ENCODE measurements at places on chromosomes 12 and 14.
A peak's percentile ranks its signal among the peaks of the same experiment; 100 is the strongest.

- DNase-seq: no peak
These were observed 850.2 kb upstream of the TMEM132C start for GRCh38 chr12:127416796-127417195.

GRCh38 chr14:99592933-99593753 lies 10.9 kb downstream of the CCDC85C start:
- DNase-seq: no peak

- DNase-seq: peak; percentile 85
These were observed 16.4 kb downstream of the FOS start for GRCh38 chr14:75295061-75295461.

GRCh38 chr12:111953455-111953854 lies 59.5 kb downstream of the TMEM116 start:
- DNase-seq: peak; percentile 62

DNA sequence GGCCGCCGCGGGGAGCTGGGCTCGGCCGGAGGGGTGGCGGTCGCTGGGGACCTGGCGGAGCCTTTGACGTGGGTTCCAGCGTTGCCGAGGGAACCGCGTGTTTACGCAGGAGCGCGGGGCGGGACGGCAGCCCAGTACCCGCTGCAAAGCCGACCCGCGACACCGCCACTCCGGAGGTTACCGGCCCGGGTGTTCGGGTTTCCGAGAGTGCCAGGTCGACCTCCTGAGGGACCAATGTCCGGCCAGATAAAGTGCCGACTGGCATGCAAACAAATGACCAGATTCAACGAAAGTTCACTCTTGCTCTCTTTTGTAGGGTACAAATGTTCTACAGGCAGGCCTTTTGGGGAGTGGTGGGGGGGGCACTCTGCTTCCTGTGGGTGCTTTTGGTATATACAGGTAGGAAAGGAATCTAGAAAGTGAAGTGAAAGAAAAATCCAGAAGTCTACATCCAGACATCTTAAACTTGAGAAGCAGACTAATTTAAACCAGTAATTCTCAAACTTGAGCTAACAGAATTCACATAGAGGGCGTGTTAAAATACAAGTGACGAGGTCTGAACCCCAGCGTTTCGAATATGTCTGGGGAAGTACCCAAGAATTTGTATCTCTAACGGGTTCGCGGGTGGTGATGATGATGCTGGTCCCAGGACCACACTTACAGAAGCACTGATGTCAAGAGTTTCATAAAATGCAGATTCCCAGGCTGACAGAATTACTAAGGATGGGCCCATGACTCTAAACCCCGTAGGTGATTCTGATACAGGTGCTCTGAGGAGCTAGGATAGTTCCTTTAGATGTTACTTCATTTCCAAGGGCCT lies at the start of gene GPR135:
GPR135 (minus strand) TSS at position 65 of the 820 bp plus-strand sequence. CDS start 154 bp downstream, outside the sequence.
- DNase-seq: peak; percentile 37

DNA sequence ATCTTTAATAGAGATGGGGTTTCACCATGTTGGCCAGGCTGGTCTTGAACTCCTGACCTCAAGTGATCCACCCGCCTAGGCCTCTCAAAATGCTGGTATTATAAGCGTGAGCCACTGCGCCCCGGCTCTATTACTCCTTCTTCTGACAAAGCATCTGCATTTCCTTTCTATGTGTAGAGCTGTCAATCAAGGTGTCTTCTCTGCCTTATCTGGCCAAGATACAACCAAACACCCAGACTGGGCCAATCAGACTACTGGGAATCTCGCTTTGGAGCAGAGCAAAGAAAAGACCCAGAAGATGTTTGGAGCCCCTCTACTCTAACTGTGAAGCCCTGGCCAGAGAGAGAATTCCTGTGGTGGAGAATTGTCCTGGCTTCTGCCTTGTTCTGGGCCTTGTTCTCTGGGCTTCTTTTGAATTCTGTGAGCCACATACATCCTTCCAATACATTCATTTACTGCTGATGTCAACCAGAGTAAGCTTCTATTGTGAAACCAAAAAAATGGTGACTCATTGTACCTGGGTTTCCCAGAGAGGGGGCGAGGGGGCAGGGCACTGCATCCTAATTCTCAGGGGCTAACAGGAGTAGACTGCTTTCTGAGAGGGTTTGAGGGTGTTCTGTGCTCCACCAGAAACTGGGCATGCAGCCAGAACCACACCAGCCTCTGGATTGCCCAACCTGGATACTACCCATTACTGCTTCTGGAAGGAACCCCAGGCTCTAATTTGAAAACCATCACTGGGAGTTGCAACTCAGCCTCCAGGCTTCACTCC lies 18.8 kb upstream of the FLVCR2 start:
- peak; percentile 85 for DNase-seq

DNA sequence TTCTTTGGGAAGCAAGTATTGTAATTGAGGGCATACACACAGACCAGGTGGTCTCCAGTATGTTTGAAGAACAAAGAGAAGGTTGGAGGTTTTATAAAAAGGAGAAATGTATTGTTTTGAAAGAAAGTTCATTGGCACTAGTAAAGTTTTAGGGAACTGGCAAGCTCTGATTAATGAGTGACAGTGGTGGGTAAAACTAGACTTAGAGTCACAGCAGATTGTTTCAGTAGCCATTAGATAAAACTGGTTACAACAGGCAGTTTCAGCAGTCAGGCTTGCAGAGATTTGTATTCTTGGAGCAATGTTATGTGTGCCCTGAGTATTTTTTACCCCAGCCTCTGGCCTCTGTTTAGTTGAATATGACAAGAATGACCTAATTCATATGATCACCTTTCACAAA lies 49.1 kb upstream of the ARID2 start:
- DNase-seq: no peak

DNA sequence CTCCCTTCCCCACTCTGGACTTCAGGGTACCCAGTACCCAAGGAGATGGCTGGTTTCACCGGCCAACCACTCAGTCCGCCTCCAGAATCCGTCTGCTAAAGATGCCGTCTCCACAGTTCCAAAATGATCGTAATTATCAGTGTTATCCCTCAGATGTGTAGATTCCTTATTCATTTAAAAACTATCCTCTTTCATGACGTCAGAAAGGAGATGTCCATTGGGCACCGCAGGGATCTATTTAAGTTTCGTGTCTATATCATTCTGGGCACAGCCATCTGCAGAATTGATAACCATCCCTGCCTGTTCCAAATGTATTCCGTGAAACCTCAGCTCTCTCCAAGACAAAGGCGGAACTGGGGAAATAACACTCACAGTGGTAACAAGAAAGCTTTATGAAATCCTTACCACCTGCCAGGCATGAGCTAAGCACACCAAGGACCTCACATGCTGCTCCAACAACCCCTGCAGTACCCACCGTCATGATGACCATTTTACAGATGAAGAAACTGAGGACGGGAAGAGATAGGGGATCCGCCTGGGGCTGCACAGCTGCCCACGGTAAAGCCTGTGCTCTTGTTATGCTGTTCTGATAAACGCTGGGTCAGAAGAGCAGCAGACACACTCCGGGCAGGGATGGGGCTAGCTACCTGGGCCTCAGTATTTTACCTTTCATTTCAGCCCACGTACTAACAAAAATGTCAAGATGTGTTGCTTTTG lies 90.0 kb downstream of the BCL11B start:
- no peak for DNase-seq

DNA sequence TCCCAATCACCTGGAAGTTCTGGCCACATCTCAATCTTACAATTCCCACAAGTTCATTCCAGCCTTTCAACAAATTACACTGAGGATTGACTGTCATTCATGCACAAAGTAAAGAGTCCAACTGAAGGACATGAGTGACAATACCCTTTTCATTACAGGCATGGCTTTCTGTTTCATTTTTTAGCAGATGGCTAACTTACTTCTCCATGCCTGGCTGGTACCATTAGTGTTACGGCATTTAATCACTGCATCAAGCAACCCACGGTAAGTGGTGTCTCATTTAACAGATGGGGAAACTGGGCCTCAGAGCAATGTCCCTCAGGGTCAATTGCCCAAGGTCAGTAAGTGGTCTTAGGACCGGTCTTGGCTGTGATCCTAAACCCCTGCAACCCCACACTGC lies 114.4 kb downstream of the PRICKLE1 start:
- DNase-seq: no peak

DNA sequence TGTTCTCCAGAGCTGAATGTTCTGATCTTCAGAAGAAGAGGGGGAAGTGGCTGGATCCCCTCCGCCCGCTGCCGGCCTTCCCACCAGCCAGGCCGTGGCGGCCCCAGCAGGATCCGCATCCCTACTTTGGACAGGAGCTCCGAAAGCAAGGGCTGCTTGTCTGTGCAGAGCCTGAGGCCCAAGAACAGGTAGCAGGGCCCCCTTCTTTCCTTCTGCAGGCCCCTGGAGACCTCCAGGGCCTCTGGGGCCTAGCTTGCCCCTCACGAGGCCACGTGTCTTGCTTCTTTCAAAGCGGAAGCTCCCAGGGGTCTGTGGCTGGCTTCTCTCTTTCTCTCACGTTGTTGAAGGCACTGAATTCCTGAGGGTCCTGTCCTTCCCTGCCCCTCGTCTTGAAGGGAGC lies 13.2 kb downstream of the PGF start:
- DNase-seq: no peak

- peak; percentile 50 for DNase-seq
These were observed 122.9 kb downstream of the TSPAN9 start for GRCh38 chr12:3200032-3200617.

- DNase-seq: peak; percentile 89
These were observed 124.4 kb downstream of the RPS29 start for GRCh38 chr14:49461529-49462401.

GRCh38 chr14:34218881-34219280 lies 243.2 kb downstream of the SPTSSA start:
- no peak for DNase-seq

- DNase-seq: no peak
These were observed 196.2 kb downstream of the CACNA1C start for GRCh38 chr12:2248901-2249381.

Data from fibroblast of pulmonary artery (primary cell).